K562 (cell line): ENCODE measurements at places on chromosomes 4 and X. TPM values are rescaled to one million over a fixed set of nuclear protein-coding genes. Genes with fewer than 3 reads are reported as not detected.

Gene PABPC4L
- 0.53 and 0.63 TPM in 2 replicates for total RNA-seq

Gene CLDN2
- total RNA-seq: not detected in 2 replicates

Gene ZFYVE28
- total RNA-seq: 24.8 and 25.1 TPM in 2 replicates

Gene CFI
- 0.94 and 0.95 TPM in 2 replicates for total RNA-seq

Gene NMU
- total RNA-seq: 599 and 701 TPM in 2 replicates

Gene TSPAN7
- total RNA-seq: 0.16 and 0.18 TPM in 2 replicates

Gene CFAP47
- 0.13 and 0.22 TPM in 2 replicates for total RNA-seq

Gene ART3
- 0.54 and 0.69 TPM in 2 replicates for total RNA-seq

DNA sequence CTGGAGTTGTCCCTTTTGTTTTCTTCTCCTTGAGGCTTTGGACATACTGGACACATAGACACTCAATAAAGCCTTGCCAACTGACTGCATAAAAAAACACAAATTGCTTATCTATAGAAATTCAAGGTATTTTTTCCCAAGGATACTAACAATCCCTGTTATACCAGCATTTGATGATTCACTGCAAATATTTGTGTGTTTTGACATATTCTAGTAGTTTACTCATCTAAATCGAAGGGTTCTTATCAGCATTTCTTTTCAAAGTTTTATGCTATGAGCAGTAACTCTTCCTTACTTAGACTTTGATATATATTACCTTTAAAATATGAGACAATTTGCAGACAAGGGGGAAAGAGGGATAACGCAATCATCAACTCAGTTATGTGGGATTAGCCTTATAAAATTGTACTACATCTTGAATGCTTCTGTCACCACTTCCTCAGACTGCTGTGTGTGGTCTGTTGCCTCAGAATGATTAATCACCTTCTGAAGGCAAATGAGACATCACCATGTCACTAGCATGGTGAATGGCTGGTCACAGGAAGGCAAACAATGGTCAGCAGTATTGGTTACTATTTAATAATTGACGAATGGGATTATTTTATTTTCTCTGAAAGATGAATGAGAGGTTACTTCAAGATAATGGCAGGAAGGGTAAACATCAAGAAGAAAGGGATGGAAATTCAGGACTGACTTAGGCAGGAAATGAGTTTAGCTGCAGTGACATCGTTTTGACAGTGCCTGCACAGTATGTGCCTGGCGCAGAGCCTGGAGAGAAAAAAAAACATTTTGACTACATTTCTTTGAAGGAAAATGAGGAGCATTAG, 544.3 kb upstream of the CNKSR2 start:
- H3K4me1 ChIP-seq: no peaks in the 10 kb centered on the region
- H3K4me3 ChIP-seq: no peak overlapping the region

DNA sequence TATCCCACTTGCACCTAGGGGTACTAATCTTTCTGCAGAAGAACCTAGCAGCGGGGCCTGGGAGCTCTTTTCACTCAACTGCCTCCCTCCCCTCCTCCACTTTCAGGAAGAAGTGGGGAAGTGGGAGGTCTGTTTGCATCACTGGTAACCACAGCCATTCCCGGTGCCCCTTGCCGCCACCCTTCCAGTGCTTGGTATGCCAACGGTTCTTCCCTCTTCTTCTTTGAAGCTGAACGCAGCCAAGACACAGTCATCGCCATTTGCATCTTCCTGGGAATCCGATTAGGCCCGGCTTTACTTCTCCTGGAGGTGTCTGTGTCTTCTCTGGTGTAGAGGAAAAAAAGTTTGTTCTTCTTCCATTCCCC, 47.2 kb upstream of the RBPJ start:
- H3K27me3 ChIP-seq: peaks cover 41% of the 10 kb centered on the region
- H3K4me3 ChIP-seq: no peak overlapping the region
- no peaks in the 10 kb centered on the region for H3K36me3 ChIP-seq
- no peak for DNase-seq
- H3K4me1 ChIP-seq: no peaks in the 10 kb centered on the region

DNA sequence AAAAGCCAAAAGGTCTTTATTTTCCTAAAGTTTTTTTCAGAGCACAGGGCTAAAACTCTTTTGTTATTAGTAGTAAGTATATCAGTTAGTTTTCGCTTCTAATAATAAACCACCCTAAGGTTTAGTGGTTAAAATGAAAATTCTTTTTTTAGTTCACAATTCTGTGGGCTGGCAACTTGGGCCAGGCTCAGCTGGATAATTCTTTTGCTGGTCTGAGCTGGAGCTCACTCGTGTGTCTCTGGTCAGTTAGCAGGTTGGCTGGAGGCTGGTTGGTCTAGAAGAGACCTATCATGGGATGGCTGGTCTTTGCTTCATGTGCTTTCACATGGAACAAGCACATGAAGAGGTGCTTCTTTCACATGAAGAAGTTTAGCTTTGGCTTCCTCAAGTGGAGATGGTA, 227.1 kb upstream of the LCORL start:
- no peak for DNase-seq
- no peak overlapping the region for H3K27ac ChIP-seq
- no peaks in the 10 kb centered on the region for H3K4me1 ChIP-seq
- H3K4me3 ChIP-seq: no peak overlapping the region
- no peaks in the 10 kb centered on the region for H3K36me3 ChIP-seq

- peaks cover 33% of the 10 kb centered on the region for H3K27me3 ChIP-seq
- H3K4me3 ChIP-seq: no peak overlapping the region
- no peaks in the 10 kb centered on the region for H3K4me1 ChIP-seq
- no peaks in the 10 kb centered on the region for H3K36me3 ChIP-seq
- H3K27ac ChIP-seq: no peak overlapping the region
- DNase-seq: no peak
Measured at GRCh38 chr4:185513489-185514181, 21.7 kb downstream of the PDLIM3 start.

DNA sequence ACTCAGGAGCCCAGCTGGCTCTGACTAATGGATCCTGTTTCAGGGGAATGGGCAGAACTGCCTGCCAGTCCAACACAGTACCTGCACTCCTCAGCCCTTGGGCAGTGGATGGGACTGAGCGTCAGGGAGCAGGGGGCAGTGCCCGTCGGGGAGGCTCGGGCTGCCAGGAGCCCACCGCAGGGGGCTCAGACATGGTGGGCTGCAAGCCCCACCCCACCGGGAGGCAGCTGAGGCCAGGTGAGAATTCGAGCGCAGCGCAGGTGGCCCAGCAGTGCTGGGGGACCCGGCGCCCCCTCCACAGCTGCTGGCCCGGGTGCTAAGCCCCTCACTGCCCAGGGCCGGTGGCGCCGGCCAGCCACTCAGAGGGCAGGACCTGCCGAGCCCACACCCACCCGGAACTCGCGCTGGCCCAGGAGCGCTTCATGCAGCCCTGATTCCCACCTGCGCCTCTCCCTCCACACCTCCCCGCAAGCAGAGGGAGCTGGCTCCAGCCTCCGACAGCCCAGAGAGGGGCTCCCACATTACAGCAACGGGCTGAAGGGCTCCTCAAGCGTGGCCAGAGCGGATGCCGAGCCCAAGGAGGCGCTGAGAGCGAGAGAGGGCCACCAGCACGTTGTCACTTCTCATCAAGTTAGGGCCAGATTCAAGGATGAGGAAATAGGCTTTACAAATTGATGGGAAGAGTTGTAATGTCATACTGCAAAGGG, 668.8 kb downstream of the GALNTL6 start:
- H3K27me3 ChIP-seq: no peaks in the 10 kb centered on the region
- H3K27ac ChIP-seq: no peak overlapping the region
- no peaks in the 10 kb centered on the region for H3K36me3 ChIP-seq
- DNase-seq: no peak
- no peak overlapping the region for H3K4me3 ChIP-seq

- no peak for DNase-seq
- H3K27ac ChIP-seq: no peak overlapping the region
- H3K4me1 ChIP-seq: no peaks in the 10 kb centered on the region
- no peaks in the 10 kb centered on the region; the same call in 2 of the 3 replicates for H3K27me3 ChIP-seq
- H3K36me3 ChIP-seq: no peaks in the 10 kb centered on the region
Measured at GRCh38 chr4:3623106-3623505, 90.9 kb upstream of the LRPAP1 start.

- no peak overlapping the region for H3K4me3 ChIP-seq
- no peaks in the 10 kb centered on the region for H3K4me1 ChIP-seq
- no peak overlapping the region for H3K27ac ChIP-seq
- no peaks in the 10 kb centered on the region for H3K36me3 ChIP-seq
- H3K27me3 ChIP-seq: no peaks in the 10 kb centered on the region
Measured at GRCh38 chr4:155618183-155618838, 48.3 kb upstream of the GUCY1A1 start.

DNA sequence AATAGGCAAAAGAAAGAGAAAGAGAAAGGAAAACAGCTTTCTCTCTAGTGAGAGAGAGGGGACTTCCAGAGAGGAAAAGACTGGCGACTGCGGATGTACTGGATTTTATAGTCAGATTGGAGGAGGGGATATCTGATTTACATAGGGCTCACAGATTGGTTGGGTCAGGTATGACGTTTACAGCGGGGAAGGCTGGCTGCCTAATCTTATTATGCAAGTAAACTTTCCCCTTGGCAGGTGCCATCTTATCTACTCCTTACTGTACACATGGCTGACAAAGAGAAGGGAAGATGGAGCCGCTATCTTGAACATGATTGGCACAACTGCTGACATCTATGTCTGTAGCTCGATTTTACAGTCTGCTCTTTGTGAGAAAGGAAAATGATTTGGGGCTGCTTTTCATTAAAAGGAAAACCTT, 25.4 kb downstream of the RBPJ start:
- no peaks in the 10 kb centered on the region for H3K27me3 ChIP-seq
- DNase-seq: peak; percentile 35
- peaks cover 14% of the 10 kb centered on the region; the same call in 2 of the 3 replicates for H3K4me1 ChIP-seq
- H3K27ac ChIP-seq: peak overlapping the region; percentile 20; the same call in 1 of the 3 replicates
- no peak overlapping the region for H3K4me3 ChIP-seq
- H3K36me3 ChIP-seq: no peaks in the 10 kb centered on the region

- no peak for DNase-seq
- H3K4me3 ChIP-seq: no peak overlapping the region
- no peaks in the 10 kb centered on the region for H3K27me3 ChIP-seq
Measured at GRCh38 chr4:6183740-6184139, 16.6 kb downstream of the JAKMIP1 start.

DNA sequence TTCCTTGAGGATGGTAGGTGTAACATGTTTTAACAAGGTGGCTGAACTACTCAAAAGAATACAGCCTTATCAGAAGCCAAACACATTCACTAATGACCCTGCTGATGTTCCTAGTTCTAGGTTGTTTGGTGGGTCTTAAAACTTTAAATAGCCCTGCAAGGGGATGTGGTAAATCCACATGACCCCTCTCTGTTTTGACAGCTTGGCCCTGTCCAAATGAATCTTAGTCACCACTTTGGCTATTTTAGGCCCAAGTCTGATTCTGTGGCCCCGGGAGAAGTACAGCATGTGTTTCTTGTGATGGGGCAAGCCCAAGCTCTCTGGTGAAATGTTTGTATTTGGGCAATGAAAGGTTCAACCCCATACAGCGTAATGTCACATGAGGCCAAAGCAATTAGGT, 54.5 kb upstream of the GPR34 start:
- H3K27ac ChIP-seq: no peak overlapping the region; the same call in 2 of the 3 replicates
- no peaks in the 10 kb centered on the region for H3K27me3 ChIP-seq
- no peak overlapping the region for H3K4me3 ChIP-seq

DNA sequence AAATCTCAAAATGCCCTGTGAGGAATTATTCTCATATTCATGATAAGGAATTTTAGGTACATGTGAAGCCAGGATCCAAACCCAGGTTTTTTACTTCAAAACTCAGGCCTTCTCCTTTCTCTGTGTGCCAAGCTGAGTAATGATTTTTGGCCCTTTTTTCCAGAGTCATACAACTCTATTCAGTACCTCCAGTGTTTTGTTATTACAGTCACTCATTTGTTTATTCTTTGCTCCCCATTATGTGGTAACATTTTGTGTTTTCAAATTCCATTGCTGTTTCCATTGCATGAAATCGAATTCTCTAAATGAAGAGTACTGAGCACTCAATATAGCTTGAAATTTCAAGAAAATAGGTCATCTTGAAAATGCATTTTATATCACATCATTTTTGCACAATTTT, 315.4 kb downstream of the NR3C2 start:
- H3K4me1 ChIP-seq: no peaks in the 10 kb centered on the region
- no peak overlapping the region for H3K4me3 ChIP-seq
- no peak overlapping the region for H3K27ac ChIP-seq
- no peaks in the 10 kb centered on the region for H3K27me3 ChIP-seq
- H3K36me3 ChIP-seq: no peaks in the 10 kb centered on the region

GRCh38 chr4:137376312-137376711, 156.0 kb downstream of the PCDH18 start:
- H3K27me3 ChIP-seq: no peaks in the 10 kb centered on the region
- H3K4me1 ChIP-seq: no peaks in the 10 kb centered on the region
- no peak overlapping the region for H3K27ac ChIP-seq
- no peak for DNase-seq

GRCh38 chr4:40316333-40316781, 18.8 kb upstream of the CHRNA9 start:
- DNase-seq: no peak
- H3K36me3 ChIP-seq: no peaks in the 10 kb centered on the region
- peaks cover 42% of the 10 kb centered on the region for H3K4me1 ChIP-seq
- H3K27ac ChIP-seq: peak overlapping the region; percentile 61; the same call in 2 of the 3 replicates
- H3K27me3 ChIP-seq: no peaks in the 10 kb centered on the region
- no peak overlapping the region for H3K4me3 ChIP-seq

- H3K27me3 ChIP-seq: peaks cover 27% of the 10 kb centered on the region
- H3K36me3 ChIP-seq: no peaks in the 10 kb centered on the region
- H3K4me1 ChIP-seq: peaks cover 8% of the 10 kb centered on the region; the same call in 2 of the 3 replicates
- H3K4me3 ChIP-seq: no peak overlapping the region
- DNase-seq: no peak
Measured at GRCh38 chr4:183332447-183332846, 10.2 kb upstream of the CLDN24 start.

DNA sequence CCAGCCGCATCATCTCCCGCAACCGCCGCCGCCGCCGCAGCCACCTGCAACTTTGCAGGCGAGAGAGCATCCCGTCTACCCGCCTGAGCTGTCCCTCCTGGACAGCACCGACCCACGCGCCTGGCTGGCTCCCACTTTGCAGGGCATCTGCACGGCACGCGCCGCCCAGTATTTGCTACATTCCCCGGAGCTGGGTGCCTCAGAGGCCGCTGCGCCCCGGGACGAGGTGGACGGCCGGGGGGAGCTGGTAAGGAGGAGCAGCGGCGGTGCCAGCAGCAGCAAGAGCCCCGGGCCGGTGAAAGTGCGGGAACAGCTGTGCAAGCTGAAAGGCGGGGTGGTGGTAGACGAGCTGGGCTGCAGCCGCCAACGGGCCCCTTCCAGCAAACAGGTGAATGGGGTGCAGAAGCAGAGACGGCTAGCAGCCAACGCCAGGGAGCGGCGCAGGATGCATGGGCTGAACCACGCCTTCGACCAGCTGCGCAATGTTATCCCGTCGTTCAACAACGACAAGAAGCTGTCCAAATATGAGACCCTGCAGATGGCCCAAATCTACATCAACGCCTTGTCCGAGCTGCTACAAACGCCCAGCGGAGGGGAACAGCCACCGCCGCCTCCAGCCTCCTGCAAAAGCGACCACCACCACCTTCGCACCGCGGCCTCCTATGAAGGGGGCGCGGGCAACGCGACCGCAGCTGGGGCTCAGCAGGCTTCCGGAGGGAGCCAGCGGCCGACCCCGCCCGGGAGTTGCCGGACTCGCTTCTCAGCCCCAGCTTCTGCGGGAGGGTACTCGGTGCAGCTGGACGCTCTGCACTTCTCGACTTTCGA, 654 bp downstream of the ATOH1 start:
- no peaks in the 10 kb centered on the region for H3K36me3 ChIP-seq
- H3K27me3 ChIP-seq: peaks cover 29% of the 10 kb centered on the region; the same call in 2 of the 3 replicates
- DNase-seq: no peak
- H3K4me3 ChIP-seq: no peak overlapping the region
